ENCODE measurements at places on chromosomes 7 and 10. TPM values are rescaled to one million over a fixed set of nuclear protein-coding genes. Genes with fewer than 3 reads are reported as not detected.

The FANK1 gene
- total RNA-seq, result 6.8 TPM

The COL28A1 gene
- 6.8 TPM for total RNA-seq

DNA sequence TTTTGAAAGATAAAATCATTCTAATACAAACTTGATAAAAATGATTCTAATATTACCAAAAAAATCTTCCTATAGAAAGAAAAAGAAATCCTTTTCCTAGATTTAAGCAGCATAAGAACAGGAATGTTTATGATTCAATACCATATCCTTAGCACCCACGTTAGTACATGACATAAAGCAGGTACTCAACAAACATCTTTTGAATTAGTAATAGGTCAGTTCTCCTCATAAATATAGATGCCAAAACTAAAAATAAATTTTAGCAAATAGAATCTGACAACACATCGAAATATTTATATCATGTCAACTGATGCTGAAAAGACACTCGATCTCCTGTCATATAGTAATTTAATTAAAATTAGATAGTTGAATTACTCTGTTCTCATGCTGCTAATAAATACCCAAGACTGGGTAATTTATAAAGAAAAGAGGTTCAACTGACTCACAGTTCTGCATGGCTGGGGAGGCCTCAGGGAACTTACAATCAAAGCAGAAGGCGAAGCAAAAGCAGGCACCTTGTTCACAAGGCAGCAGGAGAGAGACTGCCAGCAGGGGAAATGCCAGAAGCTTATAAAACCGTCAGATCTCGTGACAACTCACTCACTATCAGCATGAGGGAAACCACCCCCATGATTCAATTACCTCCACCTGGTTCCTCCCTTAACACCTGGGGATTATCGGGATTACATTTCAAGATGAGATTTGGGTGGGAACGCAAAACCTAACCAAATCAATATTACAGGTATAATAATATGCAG lies 191.8 kb downstream of the HTR7 start:
- no peak for DNase-seq
- H3K4me1 ChIP-seq, result no peaks in the 10 kb centered on the region
- H3K36me3 ChIP-seq, result no peaks in the 10 kb centered on the region
- H3K27me3 ChIP-seq, result no peaks in the 10 kb centered on the region

DNA sequence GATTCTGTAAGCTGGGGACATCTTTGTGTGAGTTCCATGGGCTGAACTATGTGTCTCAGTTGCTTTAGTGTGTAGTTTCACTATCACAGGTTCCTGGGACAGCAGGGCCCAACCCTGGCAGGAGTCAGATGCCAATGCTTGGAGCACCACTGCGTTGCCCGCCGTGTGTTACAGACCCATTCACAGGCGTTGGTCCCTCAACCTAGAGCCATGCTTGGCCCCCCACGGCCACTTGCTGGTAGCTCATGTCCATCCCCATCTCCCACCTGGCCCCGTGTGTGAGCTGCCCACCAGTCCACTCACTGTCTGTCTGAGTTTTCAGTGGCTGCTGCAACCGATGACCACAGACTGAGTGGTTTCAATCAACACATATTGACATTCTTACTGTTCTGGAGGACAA lies 546.9 kb downstream of the TCERG1L start:
- DNase-seq, result no peak
- no peak overlapping the region for H3K27ac ChIP-seq
- no peaks in the 10 kb centered on the region for H3K27me3 ChIP-seq
- H3K36me3 ChIP-seq, result no peaks in the 10 kb centered on the region

DNA sequence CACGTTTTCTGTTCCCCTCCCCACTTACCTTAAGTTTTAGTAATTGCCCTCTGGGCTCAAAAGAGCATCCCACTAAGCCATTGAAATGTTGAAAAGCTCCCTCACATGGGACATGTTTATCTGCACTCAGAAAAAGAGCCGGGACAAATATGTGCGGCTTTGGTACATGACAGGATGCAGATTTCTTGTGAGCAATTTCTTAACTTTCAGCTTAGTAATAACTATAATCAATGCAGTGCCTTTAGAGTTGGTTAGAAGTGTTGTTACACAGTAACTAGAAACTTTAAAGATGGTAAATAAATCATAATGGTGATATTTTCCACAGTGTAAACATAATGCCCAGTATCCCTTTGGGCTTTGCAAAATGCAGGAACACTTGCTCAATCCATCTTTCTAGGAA lies 89.2 kb downstream of the ZNF365 start:
- no peaks in the 10 kb centered on the region for H3K4me1 ChIP-seq
- no peaks in the 10 kb centered on the region for H3K27me3 ChIP-seq
- H3K36me3 ChIP-seq, result no peaks in the 10 kb centered on the region
- DNase-seq, result no peak
- H3K4me3 ChIP-seq, result no peak overlapping the region

Measured in uterus (tissue), 4 donors.